ENCODE measurements at places on chromosomes 1 and 21. TPM values are rescaled to one million over a fixed set of nuclear protein-coding genes. Genes with fewer than 3 reads are reported as not detected.

ADGRB2 gene
- total RNA-seq, result 2.3 TPM

CHRM3 gene
- total RNA-seq, result 0.28 TPM

DNA sequence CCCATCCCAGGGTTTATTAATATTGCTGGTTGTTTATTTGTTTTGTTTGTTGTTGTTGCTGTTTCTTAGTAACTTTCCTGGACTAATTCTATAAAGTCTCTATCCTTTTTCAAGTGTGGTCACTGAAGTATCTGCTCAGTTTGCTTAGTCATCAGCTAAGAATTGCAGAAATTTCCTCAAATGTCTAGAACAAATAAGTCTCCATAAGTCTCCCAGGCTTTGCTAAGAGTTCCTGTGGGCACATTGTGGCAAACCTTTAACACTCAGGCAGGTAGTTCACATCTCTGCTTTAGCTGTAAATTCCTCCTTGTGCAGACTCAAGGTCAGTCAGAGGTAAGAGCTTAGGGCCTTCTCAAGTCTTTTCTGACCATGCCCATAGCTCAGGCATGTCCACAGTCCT is 38.9 kb upstream of the C1orf185 start:
- DNase-seq, result no peak

DNA sequence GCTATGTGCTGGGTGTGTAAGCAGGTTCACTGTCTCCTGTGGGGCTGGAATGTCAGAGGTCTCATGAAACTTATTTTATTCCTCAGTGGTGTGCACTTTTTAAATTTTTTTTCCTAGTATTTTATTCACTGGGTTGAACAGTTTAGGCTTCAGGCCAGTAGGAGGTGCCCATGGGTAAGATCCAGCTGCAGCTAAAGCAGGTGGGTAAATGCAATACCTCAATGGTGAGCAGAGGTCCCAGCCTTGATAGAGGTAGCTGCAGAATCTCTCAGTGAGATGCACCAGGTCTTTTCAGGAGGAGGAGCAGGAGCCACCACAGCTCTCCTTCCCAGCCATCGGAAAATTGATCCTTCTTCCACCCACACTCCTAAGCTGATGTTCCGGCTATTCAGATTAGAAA is 12.6 kb upstream of the OR6N2 start:
- peak; percentile 38 for DNase-seq

GRCh38 chr1:173478094-173478674 is 1.0 kb downstream of the PRDX6 start:
- DNase-seq, result no peak

DNA sequence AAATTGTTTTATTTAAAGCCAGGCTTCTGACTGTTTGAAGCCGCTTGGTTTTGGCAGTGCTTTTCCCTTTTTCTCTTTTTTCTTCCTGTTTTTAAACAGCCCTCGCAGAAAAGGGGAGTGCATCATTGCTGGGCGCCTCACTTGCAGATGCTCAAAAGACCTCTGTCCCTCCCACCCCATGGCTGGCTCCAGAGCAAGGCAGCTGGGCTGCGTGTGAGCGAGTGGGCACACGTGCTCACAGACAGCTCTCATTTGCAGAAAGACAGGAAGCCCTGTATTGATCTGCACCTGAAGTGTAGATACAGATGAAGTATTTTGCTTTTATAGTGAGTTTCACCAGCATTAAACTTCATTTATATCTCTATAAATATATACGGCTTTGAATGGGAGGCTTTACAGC is 8.8 kb downstream of the TNR start:
- no peak for DNase-seq

DNA sequence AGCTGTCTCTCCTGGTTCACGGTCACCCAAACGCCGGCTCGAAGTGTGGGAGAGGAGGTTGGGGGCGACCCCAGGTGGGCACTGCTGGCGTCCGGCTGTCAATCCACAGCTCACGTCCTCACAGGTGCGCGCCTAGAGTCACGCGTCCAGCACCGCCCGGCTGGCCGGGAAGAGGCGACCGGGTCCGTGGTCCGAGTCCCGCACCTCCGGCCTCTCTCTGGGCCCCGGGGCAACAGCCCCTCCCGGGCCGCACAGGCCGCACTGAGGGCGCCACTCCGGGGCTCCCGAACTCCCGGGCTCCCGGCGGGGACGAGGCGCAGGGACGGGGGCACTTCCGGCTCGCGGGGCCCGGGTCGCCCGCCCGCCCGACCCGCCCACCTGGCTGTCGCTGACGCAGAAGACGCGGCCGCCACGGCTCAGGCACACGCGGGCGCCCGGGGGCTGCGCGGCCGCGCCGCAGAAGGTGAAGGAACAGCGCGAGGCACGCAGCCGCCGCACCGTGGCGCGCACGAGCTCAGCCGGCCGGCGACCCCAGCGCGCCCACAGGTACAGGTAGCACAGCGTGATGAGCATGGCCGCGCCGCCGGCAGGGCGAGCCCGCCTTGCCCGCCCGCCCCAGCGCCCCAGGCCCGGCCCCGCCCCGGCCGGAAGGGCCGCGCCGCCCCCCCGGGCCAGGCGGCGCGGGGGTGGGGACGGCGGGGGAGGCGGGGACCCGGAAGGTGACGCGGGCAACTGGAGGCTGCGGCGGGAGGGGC is at the start of gene HLCS:
Gene HLCS, minus strand, starts transcription at position 604 of the 755 bp plus-strand sequence. Its CDS starts 31 bp downstream, at position 573.
- DNase-seq, result peak; percentile 85
